Caco-2 (cell line): ENCODE measurements at places on chromosomes 13 and 19.
A peak's percentile ranks its signal among the peaks of the same experiment; 100 is the strongest.

- no peak for DNase-seq
These were observed 11.5 kb downstream of the CIB3 start for GRCh38 chr19:16161840-16162239.

DNA sequence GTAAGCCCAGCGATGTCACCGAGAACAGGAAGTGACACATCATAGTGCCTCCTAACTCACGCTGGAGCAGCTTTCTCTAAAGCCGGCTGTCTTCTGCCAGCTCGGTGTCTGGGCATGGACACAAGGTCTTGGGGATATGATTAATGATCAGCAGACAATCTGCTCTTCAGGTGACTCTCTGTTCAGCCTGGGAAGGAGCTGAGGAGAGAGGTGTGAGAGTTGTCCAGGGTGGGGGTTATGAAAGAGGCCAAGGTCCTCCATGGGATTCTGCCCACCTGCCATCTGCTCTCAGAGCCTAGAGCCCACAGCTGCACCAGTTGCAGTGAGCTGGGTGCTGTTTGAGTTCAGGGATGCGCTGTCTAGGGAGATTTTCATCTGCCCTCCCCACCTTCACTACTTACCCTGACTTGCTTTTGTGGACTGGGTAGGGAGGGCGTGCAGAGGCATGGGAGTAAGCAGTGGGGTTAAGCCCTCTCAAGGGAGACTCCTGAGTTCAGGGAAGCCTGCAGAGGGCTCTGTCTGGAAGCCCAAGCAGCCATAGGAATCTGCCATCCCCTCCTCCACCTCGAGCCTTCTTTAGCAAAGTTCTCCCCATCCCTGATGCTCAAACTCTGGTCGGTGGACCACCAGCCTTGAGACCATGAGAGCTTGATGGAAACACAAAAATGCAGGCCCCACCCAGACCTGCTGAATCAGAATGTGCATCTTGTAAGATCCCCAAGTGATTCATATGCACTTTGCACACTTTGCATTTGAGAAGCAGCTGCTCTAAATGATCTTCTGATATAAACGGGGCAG is 539.7 kb downstream of the RFC3 start:
- DNase-seq = no peak

DNA sequence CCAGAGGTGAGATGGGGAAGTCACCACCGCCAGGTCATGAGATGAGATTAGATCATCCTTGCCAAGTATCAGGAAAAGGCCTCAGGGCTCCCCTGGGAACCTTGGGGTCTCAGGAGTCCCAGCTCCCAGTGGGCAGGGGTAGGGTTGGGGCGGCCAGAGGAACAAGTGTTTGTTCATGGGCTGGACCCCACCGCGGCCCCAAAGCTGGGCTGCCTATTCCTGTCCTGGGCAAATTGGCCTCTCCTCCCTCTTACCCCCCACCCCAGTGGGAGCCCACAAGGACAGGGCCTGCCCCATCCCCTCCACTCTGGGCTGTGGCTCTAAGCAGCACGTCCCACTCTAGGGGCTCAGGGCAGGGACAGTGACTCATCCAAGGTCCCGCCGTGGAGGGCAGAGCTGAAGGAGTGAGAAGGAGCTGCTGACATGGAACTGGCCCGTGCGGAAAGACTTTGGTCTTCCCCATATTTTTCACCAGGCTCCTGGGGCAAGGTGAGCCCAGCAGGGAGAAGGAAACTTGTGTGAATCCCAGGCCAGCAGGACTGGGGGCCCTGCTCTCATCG is 4.0 kb upstream of the HCN2 start:
- DNase-seq = no peak

- no peak for DNase-seq
These were observed 130.5 kb downstream of the ATP11A start for GRCh38 chr13:112820318-112820717.

DNA sequence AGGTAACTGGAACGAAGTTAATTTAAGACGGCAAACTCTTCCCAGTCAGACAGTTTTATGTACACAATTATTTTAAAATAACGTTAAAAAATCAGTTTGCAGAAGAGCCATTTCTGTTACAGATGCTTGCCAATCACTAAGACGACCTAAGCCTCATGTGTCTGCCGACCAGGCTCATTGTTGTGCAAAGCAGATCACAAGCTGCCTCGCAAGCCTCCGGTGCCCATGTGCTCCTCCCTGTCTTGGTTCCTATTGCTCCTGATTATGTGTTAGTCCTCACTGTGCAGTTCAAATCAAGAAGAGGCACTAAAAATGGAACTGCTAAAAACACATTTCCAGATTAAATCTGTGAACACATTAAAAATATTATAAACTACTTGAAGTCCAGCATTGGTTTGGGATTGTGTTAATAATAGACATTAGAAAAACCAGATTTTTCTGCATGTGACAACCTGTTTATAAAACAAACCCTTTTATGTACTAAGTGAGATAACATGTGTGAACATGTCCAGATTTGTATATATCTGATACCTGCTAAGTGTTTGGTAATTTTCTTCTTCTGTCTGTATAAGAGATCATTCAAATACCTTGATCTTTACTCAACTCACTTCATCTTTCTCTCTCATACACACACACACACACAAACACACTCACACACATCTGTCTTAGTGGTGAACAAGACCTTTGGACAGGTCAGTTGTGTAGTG is 81.9 kb upstream of the SLC15A1 start:
- no peak for DNase-seq

DNA sequence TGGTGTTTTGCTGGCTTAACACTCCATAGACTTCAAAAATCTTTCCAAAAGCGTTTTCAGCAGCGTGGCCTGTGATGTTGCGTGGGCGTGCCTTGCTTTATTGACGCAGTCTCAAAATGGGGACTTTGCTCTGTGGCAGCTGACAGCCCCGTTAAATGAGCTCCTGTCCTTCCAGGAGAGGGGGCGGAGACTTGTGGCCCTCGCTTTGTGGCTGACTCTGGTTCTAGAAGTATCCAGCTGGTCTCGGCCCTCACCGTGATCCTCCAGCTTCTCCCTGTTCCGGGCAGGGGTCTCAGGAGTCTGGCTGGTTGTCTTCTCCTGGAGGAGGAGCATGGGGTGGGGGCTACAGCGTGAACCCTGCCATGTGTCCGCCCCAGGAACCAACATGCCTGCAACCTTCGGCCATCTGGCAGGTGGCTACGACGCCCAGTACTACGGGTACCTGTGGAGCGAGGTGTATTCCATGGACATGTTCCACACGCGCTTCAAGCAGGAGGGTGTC is 8.4 kb upstream of the ZNF554 start:
- DNase-seq = peak; percentile 43

GRCh38 chr13:104357174-104357573 is 1291.0 kb upstream of the SLC10A2 start:
- no peak for DNase-seq

GRCh38 chr13:91368676-91369440 is 21.4 kb downstream of the MIR17HG start:
- DNase-seq = no peak

DNA sequence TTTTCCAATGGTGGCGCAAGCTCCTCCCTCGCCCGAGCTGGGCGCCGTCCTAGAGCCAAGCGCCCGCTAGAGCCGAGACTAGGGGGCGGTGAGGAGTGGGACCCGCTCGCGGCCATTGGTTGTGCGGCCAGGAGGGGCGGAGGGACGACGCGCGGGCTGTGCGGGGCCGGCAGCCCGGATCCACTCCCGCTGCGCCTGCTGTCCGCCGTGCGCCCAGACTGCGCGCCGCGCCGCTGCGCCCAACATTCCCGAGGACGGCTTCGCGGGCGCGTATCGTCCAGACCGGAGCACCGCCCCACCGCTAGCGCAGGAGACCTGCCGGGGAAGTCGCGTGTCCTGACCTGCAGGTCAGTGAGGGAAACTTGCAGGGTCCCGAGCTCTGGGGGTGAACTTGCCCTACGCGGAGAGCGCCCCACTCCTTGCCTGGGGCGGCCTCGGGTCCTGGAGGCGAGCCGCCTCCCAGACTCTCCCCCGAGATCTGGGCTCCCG is at the start of gene SERTM1:
Gene SERTM1 (plus strand): TSS at position 183 of the 489 bp plus-strand sequence. CDS start 21,059 bp downstream, outside the sequence.
- DNase-seq = no peak

- DNase-seq = peak; percentile 22
These were observed 505 bp downstream of the ZSWIM4 start for GRCh38 chr19:13795595-13796300.

- DNase-seq = no peak
These were observed 37.5 kb upstream of the PNMA8B start for GRCh38 chr19:46533078-46533620.

GRCh38 chr13:26646603-26647002 is 89.1 kb downstream of the WASF3 start:
- no peak for DNase-seq

GRCh38 chr19:18723871-18724377 is 40.4 kb downstream of the CRTC1 start:
- no peak for DNase-seq

DNA sequence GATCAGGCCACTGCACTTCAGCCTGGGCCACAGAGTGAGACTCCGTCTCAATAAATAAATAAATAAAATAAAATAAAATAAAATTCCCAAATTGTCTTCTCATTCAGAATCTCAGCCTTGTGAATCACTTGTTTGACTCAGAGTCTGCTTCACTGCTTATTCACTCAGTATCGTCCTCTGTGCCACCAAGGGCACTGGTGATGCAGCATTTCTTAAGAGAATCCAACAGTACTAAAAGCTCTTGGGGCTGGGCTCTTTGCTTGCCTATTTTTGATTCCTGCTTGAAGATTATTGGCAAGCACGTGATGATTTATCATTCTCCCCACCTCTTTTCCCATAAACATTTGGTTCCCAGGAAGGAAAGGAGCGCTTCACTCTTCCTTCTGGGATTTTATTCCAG is 54.8 kb upstream of the HMGB1 start:
- DNase-seq = no peak

GRCh38 chr13:32427852-32428580 is at the start of gene N4BP2L1:
TSS of gene N4BP2L1 (minus strand) at chr13:32428130. CDS start at chr13:32428082, 48 bp downstream.
- peak; percentile 96 for DNase-seq

DNA sequence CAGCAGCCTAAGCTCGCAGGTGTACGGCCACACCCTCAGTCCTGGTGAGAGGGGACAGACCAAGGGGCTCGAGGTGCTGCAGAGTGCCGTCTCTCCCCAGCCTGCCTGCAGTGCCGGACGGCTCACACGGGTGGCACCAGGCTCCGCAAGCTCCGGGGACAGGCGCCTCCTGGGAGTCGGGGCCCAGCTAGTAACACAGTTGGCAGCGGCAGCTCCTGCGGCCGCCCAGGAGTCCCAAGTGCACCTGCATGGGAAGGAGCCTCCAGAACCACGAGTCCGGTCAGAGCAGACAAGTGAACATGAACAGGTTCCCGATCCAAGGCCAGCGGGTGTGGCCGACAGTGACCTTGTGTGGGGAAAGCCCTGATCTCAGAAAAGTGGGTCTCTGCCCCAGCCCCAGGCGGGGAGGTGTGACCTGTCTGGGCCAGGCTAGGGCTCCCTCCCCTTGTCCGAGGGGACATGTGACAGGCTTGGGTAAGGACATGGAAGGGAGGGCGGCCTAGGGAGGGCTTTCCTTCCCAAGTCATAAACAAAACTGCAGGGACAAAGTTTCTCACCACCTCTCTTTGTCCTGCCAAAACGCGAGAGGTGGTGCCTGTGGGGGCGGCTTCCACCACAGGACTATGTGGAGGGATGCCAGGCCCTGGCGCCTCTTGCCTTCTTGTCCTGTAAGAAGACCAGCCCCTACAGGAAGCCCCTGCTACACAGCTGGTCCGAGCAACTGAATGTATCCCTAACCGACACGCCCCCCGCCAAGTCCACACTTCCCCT is 46.5 kb downstream of the MLLT1 start:
- no peak for DNase-seq

DNA sequence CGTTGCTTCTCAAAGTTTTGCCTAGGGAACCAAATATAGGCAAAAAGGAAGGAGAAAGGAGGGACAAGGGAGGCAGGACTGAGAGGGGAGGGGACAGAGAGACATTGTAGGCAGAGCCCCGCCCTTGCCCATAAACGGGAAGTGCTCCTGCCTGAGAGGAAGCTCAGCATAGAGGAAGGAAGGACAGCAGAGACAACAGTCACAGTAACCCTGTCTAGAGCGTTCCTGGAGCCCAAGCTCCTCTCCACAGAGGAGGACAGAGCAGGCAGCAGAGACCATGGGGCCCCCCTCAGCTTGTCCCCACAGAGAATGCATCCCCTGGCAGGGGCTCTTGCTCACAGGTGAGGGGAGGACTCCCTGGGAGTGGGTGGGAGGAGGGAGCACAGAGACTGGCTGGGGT is at the start of gene CEACAM21:
Gene CEACAM21 (plus strand): TSS at position 169 of the 400 bp plus-strand sequence. CDS start 109 bp downstream, at position 278.
- no peak for DNase-seq

DNA sequence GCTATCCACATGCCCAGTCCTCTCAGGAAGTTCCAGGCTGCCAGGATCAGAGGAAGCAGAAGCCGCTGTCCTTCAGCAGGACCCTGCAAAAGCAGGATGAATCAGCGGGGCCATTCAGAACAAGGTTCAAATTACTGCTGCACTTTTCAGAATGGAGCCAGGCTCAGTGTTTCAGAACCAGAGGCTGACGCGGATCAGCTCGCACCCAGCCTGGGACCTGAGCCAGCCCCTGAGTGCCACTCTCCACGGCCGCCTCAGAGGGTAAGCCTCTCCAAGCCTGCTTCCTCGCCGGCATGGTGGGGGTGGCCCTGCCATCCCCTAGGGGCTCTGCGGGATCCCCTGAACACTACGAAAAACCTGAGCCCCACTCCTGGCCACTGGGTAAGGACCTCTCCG is 24.7 kb downstream of the RASA3 start:
- DNase-seq = no peak

DNA sequence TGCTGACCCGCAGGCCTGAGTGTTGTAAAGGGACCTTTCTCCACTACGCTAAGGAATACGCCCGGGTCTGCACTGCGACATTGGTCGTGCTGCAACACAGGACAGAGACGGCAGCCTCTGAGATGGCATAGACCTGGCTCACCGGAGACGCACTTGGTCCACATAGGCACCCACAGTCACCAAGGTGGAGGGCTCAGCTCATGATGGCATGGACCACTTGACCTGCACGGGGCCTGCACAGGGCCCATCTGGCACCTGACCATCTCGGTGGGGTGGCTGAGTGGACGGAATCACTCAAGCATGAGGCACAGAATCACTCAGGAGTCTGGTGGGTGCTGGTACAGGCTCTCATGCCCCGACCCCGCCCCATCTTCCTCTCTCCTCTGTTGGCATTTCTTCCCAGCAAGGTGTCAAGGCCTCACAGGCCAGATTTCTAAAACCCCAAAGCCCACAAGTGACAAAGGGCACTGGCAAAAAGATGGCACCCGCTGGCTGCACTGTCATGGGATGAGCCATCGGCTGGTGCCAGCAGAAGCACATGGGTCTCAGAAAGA is 45.9 kb downstream of the TSHZ3 start:
- DNase-seq = no peak

- no peak for DNase-seq
These were observed at the start of gene LPAR6 for GRCh38 chr13:48412881-48413351. TSS of gene LPAR6 (minus strand) at chr13:48413113. CDS start at chr13:48412423, 690 bp downstream.

- no peak for DNase-seq
These were observed 41.5 kb downstream of the TMEM255B start for GRCh38 chr13:113800576-113800926.

DNA sequence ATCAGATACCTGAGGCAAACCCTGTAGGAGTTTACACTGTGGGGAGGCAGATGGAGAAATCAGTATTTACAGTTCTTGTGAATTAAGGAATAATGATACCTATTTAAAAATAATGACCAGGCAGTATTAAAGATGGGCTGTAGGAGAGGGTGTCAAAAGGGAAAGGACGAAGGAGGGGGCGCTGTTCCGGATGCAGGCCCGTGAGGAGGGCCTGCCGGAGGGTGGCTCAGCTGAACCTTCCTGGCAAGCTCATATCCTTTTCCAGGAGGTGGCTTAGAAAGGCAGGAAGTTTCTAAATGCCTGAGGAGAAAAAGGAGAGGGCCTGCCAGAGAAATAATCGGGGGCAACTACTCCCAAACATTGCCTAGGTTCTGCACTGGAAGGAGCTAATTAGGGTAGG is 46.6 kb downstream of the MBNL2 start:
- no peak for DNase-seq
